ENCODE measurements at places on chromosomes 7 and 10.

GRCh38 chr7:94223375-94224084 is 171.2 kb upstream of the COL1A2 start:
- DNase-seq: no peak

- no peak for DNase-seq
Observed at GRCh38 chr7:133911724-133912123, 215.4 kb upstream of the LRGUK start.

DNA sequence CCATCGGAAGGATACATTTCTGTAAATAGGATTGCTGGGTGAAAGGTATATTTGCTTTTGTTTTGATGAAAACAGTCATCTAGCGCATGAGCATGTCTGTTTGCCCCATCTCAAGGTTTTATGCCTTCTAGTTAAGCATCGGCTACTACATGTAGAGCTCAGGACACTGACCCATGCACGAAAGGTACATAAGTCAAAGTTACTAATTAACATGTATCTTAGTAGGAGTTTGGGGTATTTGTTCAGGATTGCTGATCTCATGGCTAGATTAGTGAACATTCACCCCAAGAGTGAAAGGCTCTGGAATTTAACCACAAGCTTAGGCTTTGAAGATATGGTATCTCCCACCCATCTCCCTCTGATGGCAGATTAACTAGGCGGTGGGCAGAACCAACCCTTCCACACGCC is 91.5 kb downstream of the RBM20 start:
- no peak for DNase-seq

DNA sequence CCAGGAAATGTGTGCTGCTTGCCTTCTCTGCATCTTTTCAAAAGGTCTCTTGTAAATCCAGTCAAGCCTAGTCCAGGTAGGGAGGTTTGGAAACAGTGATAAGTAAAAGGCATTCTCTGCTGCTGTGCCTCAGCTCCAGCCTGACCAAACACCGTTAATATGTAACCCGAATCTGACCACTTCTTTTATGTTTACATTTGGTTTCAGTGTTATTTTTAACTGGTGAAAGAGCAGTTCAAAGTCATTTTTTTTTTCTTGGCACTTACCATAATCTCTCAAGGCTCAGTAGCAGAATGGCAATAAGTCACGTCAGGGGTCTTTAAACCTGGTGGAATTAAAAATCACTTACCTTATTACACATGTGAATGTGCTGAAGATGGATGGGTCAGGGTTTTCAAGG is 216.8 kb downstream of the PTEN start:
- DNase-seq: no peak

- DNase-seq: no peak
Observed at GRCh38 chr10:113115556-113115955, 165.5 kb downstream of the TCF7L2 start.

GRCh38 chr7:646487-646886 is 80.0 kb upstream of the DNAAF5 start:
- DNase-seq: no peak

DNA sequence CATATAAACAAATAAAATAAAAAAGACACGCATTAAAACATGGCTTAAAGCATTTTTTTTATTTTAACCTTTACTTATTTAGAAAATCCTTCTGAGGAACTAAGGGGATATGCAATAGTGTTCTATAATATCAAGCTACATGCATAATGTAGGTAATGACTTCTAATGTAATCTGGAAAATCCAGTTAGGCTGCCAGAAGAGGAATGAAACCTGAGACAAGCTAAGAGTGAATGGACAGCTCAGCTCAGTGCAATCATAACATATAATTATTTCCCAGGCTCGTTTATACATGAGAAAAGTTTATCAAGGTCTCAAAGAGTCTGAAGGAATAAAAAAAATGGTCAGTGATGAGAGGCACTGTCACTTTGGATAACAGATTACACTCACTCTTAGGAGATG is 649.0 kb upstream of the PCDH15 start:
- DNase-seq: no peak

DNA sequence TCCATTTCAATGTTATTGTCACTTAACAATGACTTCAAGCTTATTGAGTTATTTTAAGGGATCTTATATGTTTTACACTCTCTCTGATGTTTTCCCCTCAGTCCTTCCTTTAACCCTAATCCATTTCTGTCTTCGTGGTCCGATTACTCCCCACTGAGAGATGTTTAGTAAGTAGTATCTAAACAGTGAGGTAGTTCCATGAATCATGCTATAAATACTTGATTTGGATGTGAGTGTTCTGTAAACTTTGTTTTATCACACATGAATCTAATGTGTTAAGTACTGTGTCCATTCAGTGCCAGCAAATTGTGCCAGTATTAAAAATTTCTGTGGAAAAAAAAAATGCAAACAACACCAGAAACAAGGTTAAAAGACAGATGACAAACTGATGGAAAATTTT is 18.6 kb downstream of the RPP30 start:
- no peak for DNase-seq

- DNase-seq: no peak
Observed at GRCh38 chr10:76161301-76161582, 729.8 kb downstream of the LRMDA start.

GRCh38 chr7:132614428-132615318 is 38.4 kb upstream of the PLXNA4 start:
- DNase-seq: no peak

GRCh38 chr7:87561702-87562101 is 39.0 kb downstream of the ABCB1 start:
- no peak for DNase-seq

GRCh38 chr7:73864981-73865711 is 4.2 kb downstream of the TMEM270 start:
- DNase-seq: no peak

DNA sequence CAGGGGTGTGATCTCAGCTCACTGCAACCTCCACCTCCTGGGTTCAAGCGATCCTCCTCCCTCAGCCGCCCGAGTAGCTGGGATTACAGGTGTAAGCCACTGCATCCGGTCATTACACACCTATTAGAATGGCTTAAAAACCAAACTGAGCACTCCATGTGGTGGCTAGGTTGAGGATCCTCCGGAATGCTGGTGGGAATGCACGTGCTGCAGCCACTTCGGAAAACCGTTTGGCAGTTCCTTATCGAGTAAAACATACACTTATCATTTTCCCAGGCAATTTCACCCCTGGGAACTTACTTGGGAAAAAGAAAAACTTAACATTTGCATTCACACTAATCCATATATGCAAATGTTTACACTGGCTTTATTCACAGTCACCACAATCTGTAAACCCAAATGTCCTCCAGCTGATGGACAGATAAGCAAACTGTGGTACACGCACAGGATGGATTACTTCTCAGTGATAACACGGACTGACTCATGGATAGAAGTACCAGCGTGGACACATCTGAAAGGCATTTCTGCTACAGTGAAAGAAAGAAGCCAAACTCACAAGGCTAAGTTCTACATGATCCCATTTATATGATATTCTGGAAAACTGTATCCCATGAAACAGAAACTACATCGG is 20.4 kb downstream of the RFC2 start:
- no peak for DNase-seq

DNA sequence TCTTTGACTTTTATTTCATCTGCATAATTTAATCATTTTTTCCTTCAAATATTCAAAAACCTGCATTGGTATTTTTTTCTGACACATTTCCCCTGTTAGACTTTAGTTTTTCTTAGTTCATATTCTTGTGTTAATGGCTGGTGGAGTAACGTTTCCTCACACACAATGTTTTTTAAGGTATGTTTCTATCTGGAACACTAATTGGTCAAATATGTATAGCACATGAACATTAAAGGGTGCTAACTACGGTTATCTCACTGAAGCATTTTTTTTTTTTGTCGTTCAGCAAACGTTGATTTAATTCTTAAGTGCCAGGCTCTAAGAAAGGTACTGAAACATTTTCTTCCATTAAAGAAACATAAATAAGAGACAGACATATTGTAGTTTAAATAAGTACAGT is 87.7 kb downstream of the PTPRZ1 start:
- no peak for DNase-seq

- DNase-seq: no peak
Observed at GRCh38 chr10:70052462-70053217, at the start of gene MACROH2A2. Gene MACROH2A2, plus strand, starts transcription at chr10:70052846. Its CDS starts 22,813 bp downstream, at chr10:70075659.

GRCh38 chr10:16828114-16828568 is 10.9 kb upstream of the RSU1 start:
- peak; percentile 42 for DNase-seq

DNA sequence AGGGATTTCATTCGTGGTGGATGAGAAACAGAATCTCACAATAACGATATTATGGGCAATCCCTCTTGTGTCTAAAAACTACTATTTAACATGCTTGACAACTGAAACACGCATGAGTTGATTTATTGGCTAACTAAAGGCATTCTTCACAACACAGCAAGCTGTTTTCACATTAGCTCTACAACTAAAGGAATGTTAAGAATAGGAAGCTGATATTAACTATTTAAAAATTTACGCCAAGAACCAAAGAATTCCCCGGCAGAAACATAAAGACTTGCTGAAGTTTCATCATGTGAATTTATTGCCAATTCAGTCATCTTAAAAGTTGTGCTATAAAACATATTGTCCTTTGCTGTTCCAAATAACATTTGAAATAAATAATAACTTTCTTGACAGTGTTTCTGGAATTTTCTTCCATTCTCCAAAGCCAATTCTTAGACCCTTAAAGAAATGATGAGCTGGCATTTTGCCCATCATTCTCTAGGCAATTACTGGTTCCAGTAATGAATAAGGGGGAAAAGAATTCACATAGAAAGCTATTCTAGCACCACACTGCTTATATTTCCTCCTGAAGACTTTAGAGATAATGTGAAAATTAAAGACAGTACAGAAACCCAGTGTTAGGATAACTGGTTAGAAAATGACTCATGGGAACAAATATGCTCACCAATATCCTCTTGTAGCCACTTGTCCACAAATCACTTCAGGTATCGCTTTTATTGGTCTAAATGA is 233.1 kb downstream of the PARD3 start:
- DNase-seq: no peak

DNA sequence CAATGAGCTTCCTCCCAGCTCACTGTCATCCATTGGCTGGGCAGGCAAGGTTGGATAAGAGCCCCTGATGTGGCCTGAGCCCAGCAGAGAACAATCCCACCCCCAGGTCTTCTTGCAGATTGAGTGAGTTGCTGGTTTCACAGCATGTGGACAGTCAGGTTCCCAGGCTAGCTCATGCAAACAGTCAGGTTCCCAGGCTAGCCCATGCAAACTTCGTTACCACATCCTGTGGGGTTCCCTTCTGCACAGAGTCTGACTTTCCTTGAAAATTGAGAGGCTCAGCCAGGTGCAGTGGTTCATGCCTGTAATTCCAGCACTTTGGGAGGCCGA is 67.1 kb downstream of the TMEM130 start:
- no peak for DNase-seq

GRCh38 chr7:353746-354325 is 63.9 kb downstream of the FOXL3 start:
- DNase-seq: no peak
